ENCODE measurements at places on chromosomes 7 and 10.

- peak; percentile 28 for DNase-seq
Measured at GRCh38 chr10:107865691-107866090, 701.2 kb upstream of the SORCS1 start.

- no peak for DNase-seq
Measured at GRCh38 chr10:116690356-116691322, 51.7 kb downstream of the HSPA12A start.

DNA sequence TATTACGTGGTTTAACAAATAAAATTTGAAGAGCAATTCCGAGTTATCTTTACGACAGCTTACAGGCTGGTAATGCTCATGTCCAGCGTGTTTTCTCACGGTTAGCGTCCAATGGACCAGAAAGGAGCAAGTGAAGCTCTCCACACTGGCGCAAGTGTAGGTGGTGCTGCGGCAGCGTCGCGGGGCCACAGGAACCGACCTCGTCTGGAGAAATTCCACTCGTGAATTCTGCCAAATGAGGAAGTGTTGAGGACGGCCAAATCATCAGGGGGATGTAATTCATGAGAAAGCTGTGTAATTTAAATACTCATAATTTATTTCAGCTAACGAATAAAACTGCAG lies 350 bp upstream of the ZNF37A start:
- DNase-seq, result no peak

DNA sequence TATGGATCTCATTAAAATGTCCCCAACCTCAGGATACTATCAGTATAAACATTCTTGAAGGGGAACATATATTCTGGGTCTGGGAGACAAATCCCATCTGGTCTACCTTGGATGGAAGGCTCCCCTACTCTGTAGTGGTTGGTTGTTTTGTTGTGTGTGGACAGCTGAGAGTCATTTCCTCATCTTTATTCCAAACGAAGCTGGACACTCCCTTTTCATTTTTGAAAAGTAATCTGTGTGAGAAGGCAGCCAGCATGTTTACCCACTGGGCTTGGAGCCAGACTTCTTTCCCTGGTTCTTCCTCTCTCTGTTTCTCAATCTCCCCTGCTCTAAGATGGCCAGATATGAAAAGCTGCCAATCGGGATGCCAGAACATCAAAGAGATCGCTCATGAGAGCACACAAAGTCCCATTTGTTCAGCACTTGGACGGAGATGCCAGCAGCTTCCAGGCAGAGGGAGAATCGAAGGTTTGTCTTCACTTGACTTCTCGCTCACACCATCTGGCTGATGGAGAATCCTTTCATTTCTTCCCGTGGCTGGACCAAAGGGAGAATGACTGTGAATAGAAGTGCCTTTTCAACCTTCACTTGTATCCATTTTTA lies 108.1 kb upstream of the AGR3 start:
- peak; percentile 64 for DNase-seq
